Femur (tissue), 1 donor: ENCODE measurements at places on chromosomes 2 and 18.
A peak's percentile ranks its signal among the peaks of the same experiment; 100 is the strongest.

- DNase-seq, result no peak
Observed at GRCh38 chr18:68588169-68588568, 126.7 kb downstream of the TMX3 start.

DNA sequence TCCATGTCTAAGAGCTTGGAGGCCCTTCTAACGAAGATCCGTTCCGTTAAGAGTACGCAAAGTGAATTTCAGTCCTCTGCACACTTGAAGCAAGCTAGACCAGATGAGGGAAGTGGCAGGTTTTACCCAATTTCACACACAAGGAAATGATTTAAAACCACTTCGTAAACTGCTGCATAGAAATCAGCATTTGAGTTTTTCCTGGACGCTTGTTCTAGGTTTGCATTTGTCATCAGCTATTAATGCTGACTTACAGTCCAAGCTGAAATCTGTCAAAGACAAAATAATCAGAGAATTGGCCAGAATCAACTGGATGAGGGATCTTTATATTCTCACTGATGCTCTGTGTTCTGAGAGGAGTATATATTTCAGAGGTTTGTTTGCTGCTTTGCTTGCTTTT lies 117.6 kb upstream of the RASGRP3 start:
- DNase-seq, result no peak

DNA sequence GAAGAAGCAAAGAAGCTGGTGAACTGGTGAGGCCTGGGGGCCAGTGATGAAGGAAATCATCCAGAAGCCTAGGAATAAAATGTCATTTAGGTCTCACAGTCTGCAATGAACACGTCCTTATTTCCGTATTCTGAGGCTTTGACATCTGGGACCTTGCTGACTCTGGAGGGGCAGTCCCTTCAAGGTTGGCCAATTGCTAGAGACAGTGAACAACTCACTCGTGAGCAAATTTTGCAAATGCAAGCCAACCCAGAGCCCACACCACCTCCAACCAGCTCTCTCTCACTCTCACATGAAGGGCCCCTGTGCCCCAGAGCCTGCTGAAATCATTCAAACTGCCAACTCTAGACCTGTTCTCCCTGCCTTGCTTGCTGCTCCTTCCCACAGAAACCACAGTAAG lies 279.1 kb upstream of the LYPD1 start:
- DNase-seq, result no peak

- peak; percentile 28 for DNase-seq
Observed at GRCh38 chr2:182077448-182078142, 91.9 kb downstream of the PPP1R1C start.

DNA sequence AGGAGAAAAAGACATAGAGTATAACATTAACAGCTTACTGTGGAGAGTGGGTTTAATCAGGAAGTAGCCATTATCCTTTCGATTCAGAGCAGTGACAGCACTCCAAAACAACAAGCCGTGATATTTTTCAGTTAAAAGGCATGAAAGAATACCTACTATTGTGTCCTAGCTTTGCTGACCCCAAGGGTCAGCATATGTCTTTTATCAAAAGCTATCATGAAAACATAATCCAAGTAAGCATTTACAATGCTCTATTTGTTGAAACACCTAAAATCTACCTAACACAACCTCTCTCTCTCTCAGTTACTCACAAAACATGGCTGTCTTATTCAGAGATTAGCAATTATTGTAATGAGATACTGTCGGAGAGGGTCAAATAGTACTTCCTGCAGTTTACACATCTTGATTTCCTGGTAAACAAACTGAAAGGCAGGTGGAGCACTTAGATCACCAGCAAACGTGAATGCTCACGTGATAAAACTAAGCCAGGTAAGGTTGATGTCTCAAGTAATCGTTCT lies 100.0 kb downstream of the BAZ2B start:
- no peak for DNase-seq

- DNase-seq, result no peak
Observed at GRCh38 chr2:8980096-8980495, 23.4 kb downstream of the MBOAT2 start.

- DNase-seq, result no peak
Observed at GRCh38 chr2:84132370-84132769, 326.7 kb downstream of the SUCLG1 start.

DNA sequence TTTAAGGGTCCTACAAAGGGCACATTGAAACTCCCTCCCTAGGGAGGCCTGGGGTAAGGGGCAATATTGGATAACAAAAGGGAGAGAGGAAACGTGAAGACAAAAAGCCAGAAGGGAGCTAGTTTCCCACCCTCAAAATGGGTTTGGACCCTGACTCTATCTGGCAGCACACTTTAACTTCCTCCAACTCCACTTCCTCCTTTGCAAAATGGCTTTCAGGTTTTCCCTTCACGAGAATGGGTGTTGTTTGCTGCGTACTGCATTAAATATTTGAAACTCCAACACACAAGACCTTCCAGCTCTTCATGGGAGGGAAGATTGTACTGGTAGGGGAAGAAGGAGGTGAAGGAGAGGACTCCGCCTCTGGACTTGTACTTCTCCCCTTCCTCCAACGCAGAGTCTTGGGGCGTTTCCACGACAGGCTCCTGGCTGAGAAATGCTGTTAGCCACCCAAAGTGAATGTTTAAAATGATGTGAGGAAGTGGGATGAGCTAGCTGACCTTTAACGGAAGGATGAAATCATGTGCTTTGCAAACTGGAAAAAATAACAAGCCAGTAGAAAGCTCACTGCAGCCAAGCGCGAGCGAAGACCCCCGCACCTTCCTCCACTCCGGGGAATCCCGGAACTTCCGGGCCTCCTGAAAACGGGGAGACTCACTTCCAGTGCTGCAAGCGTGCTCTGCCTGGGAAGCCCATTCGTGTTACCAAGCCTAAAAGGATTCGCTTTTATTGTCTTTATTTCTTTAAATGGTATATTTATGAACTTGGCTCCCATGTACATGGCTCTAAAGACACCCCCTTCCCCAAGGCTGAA lies 85.6 kb downstream of the VIT start:
- DNase-seq, result peak; percentile 60

GRCh38 chr2:55235724-55236538 lies 3.4 kb downstream of the RPS27A start:
- DNase-seq, result no peak

DNA sequence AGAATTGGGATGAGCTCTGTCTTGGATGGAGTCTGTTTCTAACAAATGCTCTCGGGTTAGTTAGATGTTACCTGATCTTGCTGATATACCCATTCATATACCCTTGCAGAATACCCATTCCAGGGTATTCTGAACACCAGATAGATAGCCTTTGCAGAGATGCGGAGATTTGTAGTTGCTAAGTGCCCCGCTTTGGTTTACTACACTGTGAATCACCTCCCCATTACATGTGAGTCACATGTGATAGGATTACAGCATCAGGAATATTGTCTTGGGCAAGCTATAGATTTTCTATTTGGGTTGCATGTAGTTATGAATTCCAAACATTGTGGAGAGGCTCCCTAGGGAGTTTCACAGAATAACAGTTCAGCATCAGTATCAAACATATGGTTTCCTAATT lies 3.8 kb downstream of the VSNL1 start:
- DNase-seq, result no peak

DNA sequence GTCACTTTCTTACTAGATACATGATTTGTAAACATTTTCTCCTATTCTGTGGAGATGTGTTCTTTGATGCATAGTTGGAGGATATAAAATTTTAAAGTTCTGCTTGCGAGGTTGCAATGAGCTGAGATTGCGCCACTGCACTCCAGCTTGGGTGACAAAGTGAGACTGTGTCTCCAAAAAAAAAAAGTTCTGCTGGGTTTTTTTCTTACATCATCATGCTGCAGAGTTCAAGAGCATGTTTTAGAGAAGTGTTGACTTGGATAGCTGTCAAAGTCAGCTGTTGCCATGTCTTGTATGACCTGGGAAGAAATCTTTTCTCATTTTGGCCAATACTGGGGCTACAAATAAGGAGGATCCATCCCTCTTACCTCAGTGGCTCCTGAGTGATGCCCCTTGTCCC lies 71.3 kb downstream of the UGGT1 start:
- no peak for DNase-seq

- peak; percentile 87 for DNase-seq
Observed at GRCh38 chr2:21930226-21930625, 806.5 kb downstream of the TDRD15 start.

DNA sequence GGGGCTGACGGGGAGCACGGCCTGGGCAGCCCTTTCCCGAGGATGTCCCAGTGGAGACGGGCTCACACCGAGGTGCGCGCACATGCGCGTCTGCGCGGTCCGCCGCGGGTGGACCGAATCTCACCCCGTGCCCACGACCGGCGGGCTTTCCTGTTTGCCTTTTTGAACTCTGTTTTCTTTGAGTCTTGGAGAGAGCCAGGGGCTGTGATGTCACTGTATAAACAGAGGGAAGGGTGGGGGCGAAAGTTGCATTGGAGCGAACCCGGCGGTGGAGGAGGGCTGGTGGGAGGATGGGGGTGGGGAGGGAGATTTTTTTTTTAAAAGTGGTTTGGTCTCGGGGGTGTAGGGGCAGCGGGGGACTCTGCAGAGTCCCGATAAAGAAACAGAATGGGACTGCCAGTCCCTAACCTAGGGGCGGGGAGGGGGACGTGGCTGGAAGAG lies 141.2 kb upstream of the CTAGE1 start:
- DNase-seq, result peak; percentile 47

DNA sequence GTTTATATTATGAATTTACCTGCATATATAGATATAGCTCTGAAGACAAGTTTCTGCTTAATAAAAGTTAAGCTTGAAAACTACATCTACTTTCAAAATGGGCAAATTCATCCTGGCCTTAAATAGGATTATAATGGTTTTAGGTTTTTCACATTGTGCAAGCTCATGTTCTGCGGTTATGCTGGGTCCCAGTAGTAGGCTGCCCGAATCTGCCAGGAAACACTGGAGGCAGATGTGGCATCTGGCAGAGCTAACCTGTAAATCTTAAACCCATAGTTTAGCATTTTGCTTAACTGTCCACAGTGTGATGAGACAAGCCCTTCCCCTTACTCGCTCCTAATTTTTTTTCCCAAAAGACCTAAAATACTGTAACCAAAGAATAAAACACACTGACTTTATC lies 234.2 kb downstream of the TCF4 start:
- DNase-seq, result peak; percentile 46

DNA sequence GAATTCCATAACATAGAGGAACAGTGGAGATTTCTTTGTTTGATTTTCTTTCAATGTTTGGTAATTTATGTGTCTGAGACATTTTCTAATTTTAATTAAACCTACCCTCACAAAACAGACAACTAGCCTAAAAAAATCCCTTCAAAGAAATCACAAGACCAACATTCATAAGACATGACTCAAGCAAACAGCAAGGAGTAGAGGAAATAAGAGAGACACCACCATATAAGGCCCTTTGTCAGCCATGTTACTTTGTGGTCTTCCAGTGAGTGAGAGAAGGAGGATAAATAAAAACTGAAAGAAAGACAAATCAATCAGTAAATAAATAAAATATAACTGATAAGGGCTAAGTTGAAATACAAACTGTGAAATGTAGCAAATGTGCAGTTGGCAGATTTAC lies 830.8 kb upstream of the SLC39A10 start:
- no peak for DNase-seq

DNA sequence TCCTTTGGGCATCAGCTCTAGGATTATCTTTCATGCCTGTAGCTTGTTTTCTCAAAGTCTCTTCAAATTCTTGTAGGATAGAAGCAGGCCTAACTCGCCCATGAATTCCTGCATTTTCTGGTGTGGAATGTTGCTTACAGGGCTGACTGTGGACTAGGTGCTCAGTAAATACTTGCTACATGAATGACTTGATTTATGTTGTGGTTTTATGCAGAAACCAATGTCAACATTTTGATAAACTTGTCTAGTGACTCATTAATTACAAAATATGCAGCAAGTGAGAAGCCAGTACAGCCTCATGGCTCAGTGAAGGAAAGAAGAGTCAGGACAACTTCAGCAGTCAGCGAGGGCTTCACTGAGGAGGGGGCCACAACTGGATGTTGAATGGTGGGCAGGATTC lies 110.6 kb upstream of the SIX2 start:
- no peak for DNase-seq

- no peak for DNase-seq
Observed at GRCh38 chr2:173719471-173719870, 245.7 kb downstream of the SP3 start.

- DNase-seq, result no peak
Observed at GRCh38 chr2:76298041-76298440, 587.3 kb upstream of the GCFC2 start.

- no peak for DNase-seq
Observed at GRCh38 chr2:28252311-28252710, 140.3 kb upstream of the FOSL2 start.

GRCh38 chr2:113274432-113274831 lies 4.3 kb downstream of the PAX8 start:
- no peak for DNase-seq

DNA sequence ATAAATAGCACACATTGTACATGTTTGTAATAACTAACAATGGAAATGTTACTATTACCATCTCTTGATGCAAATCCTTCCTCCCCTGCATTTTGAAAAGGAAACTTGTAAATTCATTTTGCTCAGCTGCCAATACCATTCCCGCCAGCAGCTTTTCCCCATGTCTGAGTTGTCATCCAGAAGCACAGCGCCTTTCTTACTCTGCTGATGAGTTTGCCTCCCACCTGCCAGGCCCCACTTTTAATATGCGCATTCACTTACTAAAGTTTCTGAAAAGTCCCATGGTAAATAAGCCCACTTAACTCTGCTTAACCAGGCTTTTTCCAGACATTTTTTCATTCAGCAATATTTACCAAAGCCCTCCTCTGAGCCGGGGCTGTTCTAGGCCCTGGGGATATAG lies 3.9 kb downstream of the CHST10 start:
- DNase-seq, result no peak

DNA sequence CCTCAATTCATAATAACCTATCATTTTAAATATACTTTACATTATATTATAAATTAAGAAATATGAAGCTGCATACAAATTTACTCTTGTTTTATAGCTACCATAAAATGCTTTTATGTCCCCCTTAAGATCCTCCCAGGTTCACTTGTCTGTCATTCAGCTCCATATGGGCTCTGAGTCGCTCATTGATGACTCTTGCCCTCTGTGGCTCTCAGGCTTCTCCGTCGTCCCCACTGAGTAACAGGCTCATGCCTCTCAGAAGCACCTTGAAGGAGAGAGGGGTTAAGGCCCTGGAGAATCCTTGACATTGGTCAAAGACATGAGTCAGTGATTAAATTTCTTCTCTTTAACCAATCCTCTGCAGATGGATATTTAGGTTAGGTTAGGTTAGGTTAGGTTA lies 6.2 kb upstream of the MCM6 start:
- DNase-seq, result no peak

DNA sequence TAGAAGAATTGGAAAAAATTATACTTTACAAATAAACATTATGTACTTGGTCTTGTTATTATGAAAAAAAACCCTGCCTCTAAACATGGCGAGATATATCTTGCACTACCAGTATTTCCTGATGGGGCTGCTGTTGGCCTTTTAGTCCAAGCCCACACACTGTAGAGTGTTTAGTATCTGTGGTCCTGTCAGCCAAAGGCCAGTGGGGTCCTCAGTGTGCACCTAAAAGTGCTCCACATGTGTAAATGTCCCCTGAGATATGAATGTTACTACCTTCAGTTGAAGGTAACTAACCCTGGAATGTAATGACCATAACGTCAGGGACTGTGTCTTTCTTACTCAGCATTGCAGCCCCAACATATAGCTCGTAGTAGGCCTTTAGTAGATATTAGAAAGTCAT lies 71.1 kb upstream of the HK2 start:
- no peak for DNase-seq

GRCh38 chr2:188022389-188022788 lies 269.3 kb upstream of the GULP1 start:
- DNase-seq, result no peak
